ENCODE measurements at places on chromosomes 5 and 9. TPM values are rescaled to one million over a fixed set of nuclear protein-coding genes. Genes with fewer than 3 reads are reported as not detected.

HOMER1 gene
- 6.1 TPM for total RNA-seq

C1QTNF3 gene
- 0.99 TPM for total RNA-seq

ACOT12 gene
- 2.2 TPM for total RNA-seq

GLRA1 gene
- not detected for total RNA-seq

ZNF883 gene
- 7.9 TPM for total RNA-seq

FBN2 gene
- 78.2 TPM for total RNA-seq

F12 gene
- total RNA-seq, result not detected

C5orf63 gene
- total RNA-seq, result 2.5 TPM

IFNA2 gene
- total RNA-seq, result not detected

SV2C gene
- total RNA-seq, result not detected

FOXD1 gene
- total RNA-seq, result 7.6 TPM

MCTP1 gene
- 4.8 TPM for total RNA-seq

ZNF300 gene
- total RNA-seq, result 5.1 TPM

ADGRV1 gene
- 0.50 TPM for total RNA-seq

SPARC gene
- total RNA-seq, result 1,480 TPM

PCDHGB6 gene
- 5.1 TPM for total RNA-seq

PCDHA7 gene
- total RNA-seq, result 0.66 TPM

SLC25A2 gene
- 1.0 TPM for total RNA-seq

PGGT1B gene
- 13.4 TPM for total RNA-seq

TRMT10B gene
- 4.1 TPM for total RNA-seq

GCNT4 gene
- total RNA-seq, result 2.3 TPM

EIF4E1B gene
- not detected for total RNA-seq

TAF11L5 gene
- not detected for total RNA-seq

SYK gene
- not detected for total RNA-seq

PCDHGB3 gene
- 7.1 TPM for total RNA-seq

GEMIN5 gene
- 17.7 TPM for total RNA-seq

SPINK6 gene
- not detected for total RNA-seq

Measured in smooth muscle cell of trachea (primary cell).